Cardiac fibroblast (primary cell): ENCODE measurements at places on chromosomes 5 and 9.

- no peak for DNase-seq
Measured at GRCh38 chr9:124442826-124443225, 7.4 kb upstream of the ADGRD2 start.

- no peak for DNase-seq
Measured at GRCh38 chr9:122661416-122661815, at the start of gene OR1L1. TSS of gene OR1L1 (plus strand) at chr9:122661716. CDS start at chr9:122661716, 0 bp downstream.

- peak; percentile 51 for DNase-seq
Measured at GRCh38 chr5:157710882-157711281, 20.3 kb upstream of the THG1L start.

DNA sequence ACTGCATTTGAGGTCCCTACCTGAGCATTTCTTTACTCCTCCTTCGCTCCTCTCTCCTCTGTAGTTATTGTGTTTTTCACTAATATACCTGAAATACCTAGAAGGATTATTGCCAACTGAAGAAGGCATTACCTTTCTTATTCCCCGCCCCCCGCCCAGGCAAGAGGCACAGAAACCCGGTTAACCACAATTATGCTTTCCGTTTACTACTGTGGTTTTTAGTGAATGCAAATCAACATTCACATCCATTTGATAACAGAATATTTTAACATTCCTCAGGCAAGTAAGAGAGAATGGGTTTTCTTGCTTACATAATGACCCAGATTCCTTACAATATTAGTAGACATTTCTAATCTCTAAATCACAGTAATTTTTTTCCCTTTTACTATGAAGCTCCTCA is 136.9 kb downstream of the PCSK5 start:
- no peak for DNase-seq

GRCh38 chr5:78624011-78624541 is 24.5 kb downstream of the LHFPL2 start:
- no peak for DNase-seq

DNA sequence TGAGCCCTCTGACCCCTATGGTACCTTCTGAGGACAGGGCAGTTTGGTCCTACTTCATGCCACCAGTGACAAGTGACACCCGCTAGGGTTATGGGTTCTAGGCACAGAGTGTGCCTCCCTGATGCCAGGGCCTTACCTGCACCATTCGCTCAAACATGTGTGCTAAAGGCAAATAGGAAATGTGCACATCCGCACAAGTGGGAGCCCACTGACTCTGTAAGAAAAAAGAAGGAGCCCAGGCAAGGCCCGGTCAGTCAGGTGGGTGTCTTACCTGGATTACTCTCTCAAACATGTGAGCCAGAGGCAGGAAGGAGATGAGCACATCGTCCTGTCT is 29.1 kb upstream of the MEIKIN start:
- no peak for DNase-seq

DNA sequence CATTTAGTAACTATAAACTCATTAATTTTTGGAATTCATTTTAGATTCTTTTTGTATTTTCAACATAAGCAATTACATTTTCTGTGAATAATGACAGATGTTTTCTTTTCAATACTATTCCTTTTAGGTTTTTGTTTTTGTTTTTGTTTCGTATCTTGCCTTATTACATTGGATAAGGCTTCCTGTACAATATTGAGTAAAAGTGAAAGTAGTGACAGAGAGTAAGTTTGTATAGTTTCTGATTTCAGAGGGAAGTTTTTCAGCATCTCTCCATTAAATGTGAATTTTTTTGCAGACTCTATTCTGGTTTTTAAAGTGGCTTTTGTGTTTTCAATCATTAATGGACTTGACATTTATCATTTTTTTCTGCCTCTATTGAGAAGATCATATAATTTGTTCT is 12.8 kb upstream of the CAMK4 start:
- DNase-seq = no peak

GRCh38 chr5:66452109-66452508 is 144.1 kb upstream of the MAST4 start:
- no peak for DNase-seq

- DNase-seq = peak; percentile 35
Measured at GRCh38 chr9:107635101-107635802, 145.7 kb upstream of the KLF4 start.
